ENCODE measurements at places on chromosomes 11 and 22.
A peak's percentile ranks its signal among the peaks of the same experiment; 100 is the strongest.

DNA sequence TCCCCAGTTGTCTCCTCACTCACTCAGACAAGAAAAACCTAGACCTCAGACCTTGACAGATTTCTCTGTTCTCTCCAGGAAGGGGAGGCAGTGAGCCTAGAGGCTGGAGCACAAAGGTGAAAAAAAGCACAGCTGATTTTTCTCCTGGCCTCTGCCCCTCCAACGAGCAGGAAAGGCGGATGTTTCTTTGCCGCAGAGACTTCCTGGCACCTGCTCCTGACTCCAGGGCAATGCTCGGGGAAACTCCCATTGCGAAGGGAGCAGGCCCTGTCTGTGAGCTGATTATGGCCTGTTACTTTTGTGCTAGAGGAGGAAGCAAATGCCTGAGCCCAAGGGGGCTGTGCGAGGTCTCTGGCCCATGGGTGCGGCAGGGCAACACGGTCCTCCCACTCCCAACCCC is 25.4 kb downstream of the MS4A10 start:
- DNase-seq = no peak

DNA sequence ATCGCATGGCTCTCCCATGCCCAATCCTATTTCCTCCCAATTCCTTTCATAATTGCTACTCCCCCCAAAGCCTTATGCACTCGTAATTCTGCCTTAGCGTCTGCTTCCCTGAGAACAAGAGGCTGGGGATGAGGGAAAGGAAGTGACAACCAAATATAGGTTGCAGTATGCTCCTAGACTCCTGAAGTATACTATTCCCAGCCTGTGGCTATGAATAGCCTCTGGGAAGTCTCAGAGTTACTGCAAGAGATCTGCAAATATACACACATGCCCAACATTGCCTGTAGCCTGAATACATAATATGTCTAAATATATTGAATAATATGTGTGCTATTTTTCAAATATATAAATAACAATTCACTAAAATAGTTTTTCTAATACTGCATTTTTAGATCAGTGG is 96.1 kb upstream of the CD44 start:
- no peak for DNase-seq

GRCh38 chr22:46241396-46242007 is 8.6 kb downstream of the CDPF1 start:
- DNase-seq = no peak

- peak; percentile 85 for DNase-seq
Measured at GRCh38 chr22:46791201-46791731, 28.8 kb downstream of the TBC1D22A start.

DNA sequence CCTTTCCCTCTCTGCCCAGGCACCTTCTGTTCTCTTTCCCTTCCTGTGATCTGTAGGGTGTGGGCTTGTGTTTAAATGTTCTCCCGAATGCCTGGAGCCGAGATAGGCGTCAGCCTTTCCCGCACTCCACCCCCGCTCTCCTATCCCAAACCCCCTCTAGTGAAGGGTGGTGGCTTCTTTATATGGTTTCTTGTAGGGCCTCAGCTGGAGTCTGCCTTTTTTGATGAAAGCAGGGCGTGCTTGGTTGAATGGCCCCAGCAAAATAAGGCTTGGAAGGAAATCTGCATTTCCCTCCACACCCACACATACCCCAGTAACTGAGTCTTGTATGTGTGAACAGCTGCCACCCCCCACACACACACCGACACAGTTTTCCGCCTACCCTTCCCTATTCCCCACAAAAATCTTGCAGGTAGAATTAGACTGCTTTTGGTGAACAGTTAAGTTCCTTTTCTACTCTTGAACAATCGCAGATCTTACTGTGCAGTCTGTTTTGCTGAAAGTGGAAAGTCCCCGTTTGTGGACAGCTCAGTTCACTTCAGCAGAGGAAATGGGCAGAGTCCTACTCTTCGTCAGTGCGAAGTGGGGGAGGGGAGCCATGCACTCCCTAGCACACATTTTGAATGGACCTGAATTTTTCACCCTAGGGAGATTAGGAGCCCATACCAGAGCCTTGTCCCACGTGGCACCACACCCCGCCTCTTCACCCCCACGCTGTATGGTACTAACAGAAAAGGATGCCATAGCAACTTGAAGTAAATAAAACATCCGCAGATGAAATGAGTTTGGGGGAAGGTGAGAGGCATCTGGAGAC is 25.5 kb upstream of the GRK2 start:
- peak; percentile 49 for DNase-seq

DNA sequence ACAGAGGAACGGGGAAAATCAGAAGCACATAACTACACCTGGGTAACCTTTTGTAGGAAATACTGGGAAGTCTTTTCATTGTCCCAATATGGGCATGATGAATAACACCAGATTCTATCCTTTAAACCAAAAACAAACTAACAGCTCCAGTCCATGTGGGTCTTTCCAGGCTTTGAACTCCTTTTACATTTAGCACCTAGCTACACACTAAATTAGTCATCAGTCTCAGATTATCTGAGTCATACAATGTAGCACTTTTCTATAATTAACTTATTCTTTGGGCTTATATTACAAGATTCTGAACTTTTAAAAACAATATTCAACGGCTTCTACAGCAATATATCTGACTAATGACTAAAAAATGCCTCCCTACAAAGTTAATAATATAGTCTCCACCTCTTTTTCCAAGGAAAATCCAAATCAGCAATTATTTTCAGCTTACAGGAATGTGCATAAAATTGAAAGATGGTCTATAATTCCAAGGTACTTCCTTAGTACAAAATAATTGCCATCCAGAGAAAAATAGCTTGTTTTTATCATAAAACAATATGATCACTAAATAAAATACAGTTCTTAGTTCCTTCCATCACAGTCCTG is 26.3 kb downstream of the STK33 start:
- DNase-seq = no peak

GRCh38 chr11:124075492-124075840 is 34.3 kb upstream of the OR10G7 start:
- DNase-seq = no peak

DNA sequence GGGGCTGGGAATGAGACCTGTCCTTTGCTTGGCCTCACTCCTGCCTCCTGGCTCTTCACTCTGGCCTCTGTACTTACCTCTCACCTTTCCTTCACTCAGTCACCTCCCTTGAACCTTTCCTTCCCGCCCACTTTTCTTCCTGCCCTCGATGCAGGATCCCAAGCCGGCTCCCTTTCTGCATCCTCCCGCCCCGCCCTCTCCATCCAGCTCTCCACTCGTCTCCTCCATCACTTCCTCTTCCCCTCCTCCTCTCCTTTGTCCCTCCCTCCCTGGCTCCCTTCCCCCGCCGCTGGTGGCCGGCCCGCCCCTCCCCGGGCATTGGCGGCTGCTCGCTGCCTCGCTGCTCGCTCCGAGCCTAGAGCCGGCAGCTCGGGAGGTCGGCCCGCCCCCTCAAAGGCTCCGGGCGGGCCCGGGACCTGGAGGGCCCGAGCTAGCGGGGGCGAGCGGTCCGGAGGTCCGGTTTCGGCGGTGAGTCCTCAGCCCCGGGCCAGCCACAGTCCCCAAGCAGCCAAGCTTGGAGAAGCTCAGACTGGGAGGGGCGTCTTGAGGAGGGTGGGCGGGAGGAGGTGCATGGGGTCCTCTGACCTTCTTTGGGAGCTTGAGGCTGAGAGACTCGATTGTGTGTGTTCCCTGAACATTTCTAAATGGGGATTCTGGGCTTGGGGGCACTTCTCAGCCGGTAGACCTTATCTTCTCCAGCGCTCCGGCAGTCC is 13.8 kb downstream of the PHLDB1 start:
- DNase-seq = peak; percentile 53

DNA sequence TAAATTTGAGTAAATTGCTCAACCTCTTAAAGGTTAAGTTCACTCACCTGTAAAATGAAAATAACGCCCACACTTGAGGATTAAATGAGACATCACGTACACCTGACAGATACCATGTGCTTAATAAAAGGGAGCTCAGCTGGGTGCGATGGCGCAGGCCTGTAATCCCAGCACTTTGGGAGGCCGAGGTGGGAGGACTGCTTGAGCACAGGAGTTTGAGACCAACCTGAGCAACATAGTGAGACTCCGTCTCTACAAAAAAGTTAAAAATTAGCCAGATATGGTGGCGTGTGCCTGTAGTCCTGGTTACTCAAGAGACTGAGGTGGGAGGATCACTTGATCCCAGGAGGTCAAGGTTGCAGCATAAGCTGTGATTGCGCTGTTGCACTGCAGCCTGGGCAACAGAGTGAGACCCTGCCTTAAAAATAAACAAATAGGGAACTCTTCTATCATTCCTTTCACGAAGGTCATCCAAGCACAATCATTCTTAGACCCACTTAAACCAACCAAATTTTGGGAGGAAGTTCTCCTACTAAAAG is 134.1 kb downstream of the BBOX1 start:
- DNase-seq = no peak

GRCh38 chr11:60143768-60144167 is 39.1 kb downstream of the MS4A6A start:
- no peak for DNase-seq

DNA sequence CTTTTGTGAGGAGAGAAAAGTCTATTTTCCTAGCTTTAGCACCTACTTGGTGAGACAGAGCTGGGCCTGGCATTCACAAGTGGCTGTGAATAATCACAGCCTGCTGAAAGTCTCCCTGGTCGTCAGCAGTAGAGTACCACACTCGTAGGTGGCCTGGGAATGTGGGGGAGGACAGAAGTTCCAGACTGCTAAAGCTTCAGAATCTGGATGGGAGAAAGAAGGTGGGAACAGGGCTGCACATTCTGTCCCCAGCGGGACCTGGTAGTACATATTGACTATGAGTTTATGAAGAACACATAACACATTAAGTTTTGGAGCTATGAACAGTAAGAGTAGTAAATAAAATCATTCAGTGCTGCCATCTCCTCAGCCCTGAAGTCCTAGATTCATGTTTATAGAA is 19.0 kb upstream of the LIMK2 start:
- no peak for DNase-seq

GRCh38 chr11:73969091-73969490 is 13.6 kb downstream of the UCP2 start:
- no peak for DNase-seq

DNA sequence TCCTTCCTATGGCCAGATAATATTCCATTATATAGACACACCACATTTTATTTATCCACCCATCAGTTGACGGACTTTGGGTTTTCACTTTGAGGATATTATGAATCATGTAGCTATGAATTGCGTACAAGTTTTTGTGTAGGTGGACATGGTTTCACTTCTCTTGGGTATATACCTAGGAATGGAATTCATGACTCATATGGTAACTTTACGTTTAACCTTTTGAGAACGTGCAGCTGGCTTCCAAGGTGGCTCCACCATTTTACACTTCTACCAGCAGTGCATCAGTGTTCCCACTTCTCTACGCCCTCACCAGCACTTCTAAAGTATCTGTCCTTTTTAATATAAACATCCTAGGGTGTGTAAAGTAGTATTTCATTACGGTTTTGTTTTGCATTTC is 112.0 kb downstream of the PLEKHA7 start:
- DNase-seq = no peak

DNA sequence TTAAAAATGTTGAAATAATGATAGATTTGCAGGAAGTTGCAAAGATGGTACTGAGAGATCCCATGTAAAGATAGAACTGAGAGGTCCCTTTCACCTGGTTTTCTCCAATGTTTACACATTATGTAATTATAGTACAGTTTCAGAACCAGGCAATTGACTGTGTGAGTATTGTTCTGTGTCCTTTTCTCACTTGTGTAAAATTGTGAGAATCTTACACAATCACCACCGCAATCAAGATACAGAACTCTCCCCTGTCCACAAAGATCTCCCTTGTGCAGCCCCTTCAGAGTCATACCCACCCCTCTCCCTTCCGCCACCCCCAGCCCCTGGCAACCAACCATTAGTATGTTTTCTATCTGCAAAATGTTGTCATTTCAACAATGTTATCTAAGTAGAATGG is 119.8 kb upstream of the NAV2 start:
- DNase-seq = no peak

DNA sequence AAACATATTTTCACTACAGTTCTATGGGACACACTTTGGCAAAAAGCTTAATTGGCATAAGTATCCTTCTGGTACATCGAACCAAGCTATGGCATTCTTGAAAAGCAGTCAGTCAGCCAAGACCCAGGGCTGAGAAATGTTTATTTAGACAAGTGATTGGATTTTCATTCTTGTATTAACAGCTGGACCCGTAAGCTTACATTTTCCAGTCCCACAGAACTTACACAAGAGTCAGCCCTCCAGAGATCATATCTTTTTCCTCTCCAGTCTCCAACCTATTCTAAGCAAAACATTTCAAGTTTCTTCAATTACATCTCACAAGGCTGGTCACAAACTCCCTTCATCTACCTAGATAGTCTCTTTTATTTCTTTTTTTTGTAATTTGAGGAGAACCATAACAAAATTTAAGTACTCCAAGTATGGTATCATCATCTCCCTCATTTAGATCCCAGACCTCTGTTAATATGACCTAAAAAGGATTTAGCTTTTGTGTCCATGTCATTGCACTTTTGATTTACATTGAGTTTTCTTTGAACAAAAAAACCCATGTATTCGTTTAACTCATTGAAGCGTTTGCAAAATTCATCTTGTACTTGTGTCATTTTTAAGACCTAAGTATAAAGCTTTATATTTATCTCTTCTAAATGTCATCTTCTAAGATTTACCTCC is 67.9 kb upstream of the GRK3 start:
- no peak for DNase-seq

DNA sequence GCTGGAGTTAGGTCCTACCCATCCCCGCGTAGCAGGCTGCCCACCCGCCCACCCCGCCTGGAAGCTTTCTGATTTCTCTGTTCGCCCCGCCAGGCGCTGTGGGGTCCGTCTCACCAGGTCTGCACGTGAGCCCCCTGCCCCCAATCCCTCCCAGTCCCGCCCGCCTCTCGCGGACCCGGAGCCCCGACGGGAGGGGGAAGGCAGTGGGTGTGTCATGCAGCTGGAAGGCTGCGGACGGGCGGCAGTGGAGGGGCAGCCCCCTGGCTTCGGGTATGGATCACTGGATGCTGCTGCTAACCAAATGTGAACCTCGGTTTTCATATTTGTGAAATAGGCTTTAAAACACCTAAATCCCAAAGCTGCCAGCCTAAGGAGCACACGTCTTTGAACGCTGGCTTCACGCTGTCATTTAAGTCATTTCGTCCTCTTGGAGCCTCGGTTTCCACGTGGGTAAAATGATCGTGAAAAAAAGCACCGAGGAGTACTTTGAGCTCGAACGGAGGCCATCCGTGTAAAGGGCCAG is 568 bp upstream of the BIK start:
- DNase-seq = peak; percentile 92

DNA sequence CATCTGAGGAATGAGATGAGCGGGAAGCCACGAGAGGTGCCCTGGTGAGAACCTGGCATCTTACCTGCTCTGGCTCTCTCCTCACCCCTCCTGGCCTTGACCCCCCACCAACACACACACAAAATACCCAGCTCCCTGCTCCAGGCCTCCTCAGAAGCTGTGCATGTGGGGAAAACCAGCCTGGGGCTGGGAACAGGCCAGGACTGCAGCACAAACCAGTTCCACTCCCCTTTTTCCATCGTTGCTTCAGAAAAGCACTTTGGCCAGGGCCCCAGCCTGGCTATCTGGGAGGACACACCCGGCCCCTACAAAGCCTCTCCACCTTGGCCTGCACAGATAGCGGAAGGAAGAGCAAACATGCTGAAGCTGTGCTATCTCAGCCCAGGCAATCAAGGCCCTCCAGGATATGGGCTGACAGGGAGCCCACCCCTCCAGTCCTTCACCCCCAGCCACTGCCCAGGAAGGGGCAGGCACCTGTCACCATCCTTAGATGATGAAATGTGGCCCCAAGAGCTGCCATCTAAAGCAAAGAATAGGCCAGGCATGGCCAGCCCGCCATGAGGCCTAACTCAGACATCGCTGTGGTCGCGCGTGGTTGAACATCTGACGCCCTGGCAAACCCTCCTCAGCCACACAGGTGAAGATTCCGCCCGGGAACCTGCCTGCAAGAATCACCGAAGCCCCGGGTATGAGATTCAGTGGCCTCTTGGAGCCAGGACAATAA is 35.4 kb downstream of the PISD start:
- DNase-seq = no peak

GRCh38 chr11:22163394-22163797 is 29.5 kb upstream of the ANO5 start:
- peak; percentile 80 for DNase-seq

Data from Kasumi-1 (cell line).